Smooth muscle cell of the pulmonary artery (primary cell): ENCODE measurements at places on chromosomes 13 and 19. TPM values are rescaled to one million over a fixed set of nuclear protein-coding genes. Genes with fewer than 3 reads are reported as not detected.

Gene CABP5
- not detected in 2 replicates for total RNA-seq

Gene LRFN3
- total RNA-seq, result 5.1 and 7.1 TPM in 2 replicates

Gene LILRA2
- not detected in 2 replicates for total RNA-seq

Gene C13orf46
- 0.78 and 0.89 TPM in 2 replicates for total RNA-seq

Gene CD79A
- total RNA-seq, result 0.07 and 0.20 TPM in 2 replicates

Gene ATXN8OS
- total RNA-seq, result not detected in 2 replicates

Gene KLK4
- not detected in 2 replicates for total RNA-seq

Gene CPB2
- not detected in 2 replicates for total RNA-seq

Gene WDR87
- total RNA-seq, result not detected in 2 replicates

Gene KLK2
- total RNA-seq, result not detected in 2 replicates

Gene WDR83
- 8.8 and 9.8 TPM in 2 replicates for total RNA-seq

Gene ZNF579
- 4.1 and 9.1 TPM in 2 replicates for total RNA-seq

Gene KCNN4
- total RNA-seq, result 3.3 and 11.3 TPM in 2 replicates

Gene CACNA1A
- total RNA-seq, result 14.9 and 30.2 TPM in 2 replicates

Gene RNASEH2A
- total RNA-seq, result 8.8 and 9.9 TPM in 2 replicates

Gene KCNRG
- total RNA-seq, result 5.1 TPM in 2 replicates

Gene MAST1
- 0.07 and 0.36 TPM in 2 replicates for total RNA-seq

Gene ZNF439
- total RNA-seq, result 6.5 and 7.5 TPM in 2 replicates

Gene ZNF433
- total RNA-seq, result 3.4 and 4.5 TPM in 2 replicates

Gene MUC16
- not detected in 2 replicates for total RNA-seq

Gene SYT3
- 0.20 TPM in 2 replicates for total RNA-seq

Gene ZNF723
- not detected in 2 replicates for total RNA-seq

Gene CILP2
- 0.17 and 0.20 TPM in 2 replicates for total RNA-seq

Gene OVOL3
- total RNA-seq, result not detected in 2 replicates
